ENCODE measurements at places on chromosomes 1 and 21.
A peak's percentile ranks its signal among the peaks of the same experiment; 100 is the strongest.

- no peaks in the 10 kb centered on the region for H3K4me1 ChIP-seq
- H3K36me3 ChIP-seq: no peaks in the 10 kb centered on the region
- H3K27ac ChIP-seq: no peak within 1 kb of the TSS
- no peak for DNase-seq
- no peak within 1 kb of the TSS for H3K4me3 ChIP-seq
Measured at GRCh38 chr1:32208891-32209328, at the start of gene DCDC2B. TSS of gene DCDC2B (plus strand) at chr1:32209089. CDS start at chr1:32209094, 5 bp downstream.

GRCh38 chr1:11541236-11541635, 62.3 kb downstream of the DISP3 start:
- H3K36me3 ChIP-seq: no peaks in the 10 kb centered on the region
- H3K27ac ChIP-seq: no peak overlapping the region
- peaks cover 38% of the 10 kb centered on the region for H3K27me3 ChIP-seq
- H3K4me3 ChIP-seq: no peak overlapping the region

GRCh38 chr1:177246710-177247580, 76.2 kb downstream of the BRINP2 start:
- peaks cover 3% of the 10 kb centered on the region for H3K27me3 ChIP-seq
- H3K4me3 ChIP-seq: no peak overlapping the region
- H3K27ac ChIP-seq: no peak overlapping the region
- H3K4me1 ChIP-seq: no peaks in the 10 kb centered on the region

DNA sequence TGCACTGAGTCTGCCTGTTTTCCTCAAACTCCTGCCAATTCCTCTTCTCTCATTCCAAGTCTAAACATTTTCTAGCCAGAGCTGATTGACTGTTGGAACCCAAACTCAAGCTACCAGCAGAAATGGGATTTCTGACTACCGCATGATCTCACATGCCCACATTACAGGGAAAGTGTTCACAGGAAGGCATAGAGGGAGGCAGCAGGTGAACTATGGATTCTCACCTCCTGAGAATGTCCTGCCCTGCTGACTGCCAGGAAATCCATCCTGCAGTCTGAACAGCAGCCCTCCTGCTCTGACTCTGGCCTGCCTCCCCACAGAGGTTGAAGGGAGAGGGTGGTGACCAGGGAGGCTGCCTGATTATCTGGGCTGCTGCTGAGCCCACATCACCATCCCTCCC, 22.5 kb downstream of the IQGAP3 start:
- H3K27ac ChIP-seq: no peak overlapping the region
- no peak for DNase-seq
- no peaks in the 10 kb centered on the region for H3K4me1 ChIP-seq
- no peak overlapping the region for H3K4me3 ChIP-seq
- peaks cover 6% of the 10 kb centered on the region for H3K27me3 ChIP-seq

DNA sequence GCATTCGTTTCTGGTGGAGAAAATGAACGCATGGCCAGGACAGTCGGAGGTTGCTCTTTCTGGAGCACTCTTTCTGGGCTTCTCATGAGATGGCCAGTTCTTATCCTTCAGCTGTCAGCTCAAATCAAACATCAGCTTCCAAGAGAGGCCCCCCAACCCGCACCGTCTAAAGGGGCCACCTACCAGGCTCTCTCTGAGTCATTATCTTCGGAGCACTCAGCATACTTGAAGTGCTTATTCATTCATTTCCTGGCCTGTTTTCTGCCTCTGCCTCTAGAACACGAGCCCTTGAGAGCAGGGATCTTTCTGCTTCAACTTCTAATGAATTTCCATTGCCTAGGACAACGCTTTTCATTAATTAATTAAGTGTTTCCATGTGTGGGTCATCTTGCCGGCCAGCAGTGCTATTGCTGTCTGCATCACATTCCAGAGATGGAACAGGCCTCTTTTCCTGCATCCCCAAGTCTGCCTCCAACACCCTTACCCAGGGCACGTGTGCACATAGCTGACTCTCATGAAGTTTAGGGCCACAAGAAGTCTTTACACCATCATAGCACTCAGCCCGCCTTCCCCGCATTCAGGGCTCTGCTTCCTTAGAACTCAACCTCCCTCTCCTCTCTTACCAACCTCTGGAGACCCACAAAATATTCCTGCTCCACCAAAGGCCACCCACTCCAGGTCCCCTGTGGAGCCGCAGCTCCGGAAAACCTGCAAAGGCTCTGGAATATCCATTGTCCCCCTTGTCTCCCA, 52.1 kb upstream of the LAPTM5 start:
- H3K36me3 ChIP-seq: no peaks in the 10 kb centered on the region
- H3K4me3 ChIP-seq: peak overlapping the region; percentile 26
- H3K4me1 ChIP-seq: peaks cover 22% of the 10 kb centered on the region

DNA sequence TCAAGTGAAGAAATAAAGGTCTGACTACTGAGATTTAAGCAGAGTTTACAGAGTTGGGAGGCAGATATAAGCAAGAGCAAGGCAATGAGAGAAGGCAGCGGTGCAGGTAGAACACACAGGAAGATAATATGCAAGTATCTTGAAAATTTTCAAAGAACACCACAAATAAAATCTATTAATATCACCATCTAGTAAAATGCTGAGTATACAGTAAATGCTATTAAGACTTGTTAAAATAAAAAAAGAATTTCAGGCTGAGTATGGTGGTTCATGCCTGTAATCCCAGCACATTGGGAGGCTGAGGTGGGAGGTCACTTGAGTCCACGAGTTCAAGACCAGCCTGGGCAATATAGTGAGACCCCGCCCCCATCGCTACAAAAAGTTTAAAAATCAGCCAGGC, 20.0 kb downstream of the SORT1 start:
- H3K36me3 ChIP-seq: no peaks in the 10 kb centered on the region
- H3K4me1 ChIP-seq: peaks cover 4% of the 10 kb centered on the region
- no peaks in the 10 kb centered on the region for H3K27me3 ChIP-seq
- H3K27ac ChIP-seq: no peak overlapping the region

GRCh38 chr1:213659580-213660547, 327.9 kb upstream of the PROX1 start:
- no peak overlapping the region for H3K27ac ChIP-seq
- H3K4me1 ChIP-seq: peaks cover 4% of the 10 kb centered on the region
- no peak overlapping the region for H3K4me3 ChIP-seq
- no peak for DNase-seq
